ENCODE measurements at places on chromosomes 6 and 20.

DNA sequence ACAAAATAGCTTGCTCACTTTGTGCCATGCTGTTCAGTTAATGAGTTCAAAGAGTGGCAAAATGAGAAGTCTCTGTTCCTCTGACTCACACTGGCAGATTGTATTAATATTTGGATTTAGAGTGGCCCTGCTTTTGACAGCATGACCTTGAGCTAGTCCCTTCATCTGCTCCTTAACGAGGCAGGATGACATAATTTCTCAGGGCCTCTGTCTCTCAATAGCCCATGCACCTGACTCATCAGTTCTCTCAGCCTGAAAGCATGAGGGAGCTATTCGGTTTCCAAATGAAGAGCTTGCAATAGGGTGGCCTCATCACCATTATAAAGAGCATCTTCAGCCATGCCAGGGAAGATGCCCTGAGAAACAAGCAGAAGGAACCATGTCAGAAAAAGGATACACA, 38.2 kb downstream of the CAP2 start:
- DNase-seq: peak; percentile 85

GRCh38 chr20:59518881-59519706, 85.2 kb upstream of the PHACTR3 start:
- DNase-seq: peak; percentile 64

- DNase-seq: no peak
Measured at GRCh38 chr20:23083553-23084220, 2.4 kb downstream of the CD93 start.

DNA sequence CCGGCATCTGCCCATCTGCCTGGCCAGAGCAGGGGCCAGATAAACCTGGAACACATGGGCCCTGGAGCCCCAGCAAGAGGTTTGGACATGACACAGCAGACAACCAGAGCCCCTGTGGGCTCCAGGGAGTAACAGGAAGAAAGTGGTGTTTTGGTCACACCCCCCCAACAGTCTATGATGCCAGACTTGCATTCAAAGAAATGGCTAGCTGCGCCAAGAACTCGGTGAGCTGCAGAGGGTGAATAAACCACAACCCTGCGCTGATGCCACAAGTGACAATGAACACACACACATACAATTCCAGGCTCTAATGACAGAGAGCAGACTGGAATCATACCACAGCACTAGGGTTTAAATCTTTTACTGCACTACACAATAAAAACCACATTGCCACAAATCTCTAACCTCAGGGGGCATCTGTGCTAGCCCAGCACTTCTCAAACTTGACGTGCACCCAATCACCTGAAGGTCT, 34.0 kb downstream of the TRERF1 start:
- peak; percentile 8 for DNase-seq

GRCh38 chr6:148612043-148612442, 134.8 kb upstream of the UST start:
- peak; percentile 12 for DNase-seq

DNA sequence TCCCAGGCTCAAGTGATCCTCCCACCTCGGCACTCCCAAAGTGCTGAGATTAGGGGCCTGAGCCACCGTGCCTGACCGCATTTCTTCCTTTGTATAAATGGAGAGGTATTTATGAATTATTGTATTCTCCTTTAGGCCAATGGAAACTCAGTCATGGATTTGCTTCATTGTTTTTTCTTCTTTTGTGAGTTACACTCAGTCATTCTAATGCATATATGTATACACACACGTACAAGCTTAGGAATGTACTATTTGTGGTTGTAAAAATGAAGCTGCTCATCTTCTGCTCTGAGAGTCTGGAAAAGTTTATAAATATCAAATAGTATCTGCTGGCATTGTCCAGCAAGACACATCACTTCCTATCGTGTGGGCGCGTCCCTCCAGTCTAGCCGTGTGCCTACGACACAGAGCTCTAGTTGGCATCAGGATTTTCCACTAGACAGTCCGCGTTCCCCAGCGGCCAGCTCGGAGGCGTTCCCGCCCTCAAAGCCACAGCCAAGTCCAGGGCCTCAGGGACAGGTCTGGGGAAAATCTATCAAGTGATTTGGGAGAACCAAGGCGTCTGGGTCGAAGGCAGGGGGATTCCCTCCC, 215.2 kb downstream of the NFATC2 start:
- DNase-seq: peak; percentile 95

- no peak for DNase-seq
Measured at GRCh38 chr6:26254724-26255123, 110.3 kb upstream of the BTN3A2 start.

DNA sequence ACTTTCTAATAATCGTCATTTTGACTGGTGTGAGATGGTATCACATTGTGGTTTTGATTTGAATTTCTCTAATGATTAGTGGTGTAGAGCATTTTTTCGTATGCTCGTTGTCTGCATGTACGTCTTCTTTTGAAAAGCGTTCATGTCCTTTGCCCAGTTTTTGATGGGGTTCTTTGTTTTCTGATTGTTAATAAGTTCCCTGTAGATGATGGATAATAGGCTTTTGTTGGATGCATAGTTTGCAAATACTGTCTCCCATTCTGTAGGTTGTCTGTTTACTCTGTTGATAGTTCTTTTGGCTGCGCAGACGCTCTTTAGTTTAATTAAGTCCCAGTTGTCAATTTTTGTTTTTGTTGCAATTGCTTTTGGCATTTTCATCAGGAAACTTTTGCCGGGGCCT, 32.3 kb upstream of the XRN2 start:
- DNase-seq: no peak

DNA sequence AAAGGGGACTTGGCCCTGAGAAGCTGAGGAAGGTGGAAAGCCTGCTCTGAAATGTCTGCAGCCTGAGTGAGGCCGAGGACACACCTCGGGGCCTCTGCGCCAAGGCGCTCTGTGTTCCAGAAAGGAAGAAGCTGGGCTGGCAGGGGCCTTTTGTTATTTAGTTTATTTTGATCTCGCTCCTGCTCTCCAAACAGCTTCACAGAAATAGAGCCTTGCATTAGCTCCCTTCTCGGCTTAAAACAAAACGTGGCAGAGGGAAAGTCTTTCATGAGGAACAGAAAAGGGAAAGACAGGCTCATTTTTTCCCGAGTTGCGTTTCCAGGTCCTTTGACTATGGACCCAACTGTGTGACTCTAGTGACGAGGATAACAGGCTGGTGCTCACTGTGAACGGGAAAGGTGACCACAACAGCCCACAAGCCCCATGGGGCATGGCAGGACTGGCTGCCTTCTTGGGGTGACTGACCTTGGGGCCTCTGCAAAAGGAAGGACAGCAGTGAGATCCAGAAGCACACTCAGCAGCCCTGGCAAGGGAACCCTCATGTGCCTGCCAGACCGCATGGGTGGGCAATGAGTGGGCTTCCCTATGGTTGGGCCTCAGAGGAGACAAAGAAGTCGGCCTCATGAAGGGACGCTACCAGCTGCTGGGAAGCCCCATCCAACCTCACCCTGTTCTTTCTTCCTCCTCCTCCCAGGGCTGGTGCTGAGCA, 18.7 kb downstream of the LEMD2 start:
- peak; percentile 37 for DNase-seq

- no peak for DNase-seq
Measured at GRCh38 chr20:20677186-20677585, 35.3 kb downstream of the RALGAPA2 start.

GRCh38 chr20:59668926-59669850, 64.8 kb downstream of the PHACTR3 start:
- DNase-seq: no peak

GRCh38 chr6:167697316-167697715, 129.4 kb upstream of the AFDN start:
- DNase-seq: peak; percentile 17

- no peak for DNase-seq
Measured at GRCh38 chr6:96466147-96466863, 55.3 kb upstream of the UFL1 start.

DNA sequence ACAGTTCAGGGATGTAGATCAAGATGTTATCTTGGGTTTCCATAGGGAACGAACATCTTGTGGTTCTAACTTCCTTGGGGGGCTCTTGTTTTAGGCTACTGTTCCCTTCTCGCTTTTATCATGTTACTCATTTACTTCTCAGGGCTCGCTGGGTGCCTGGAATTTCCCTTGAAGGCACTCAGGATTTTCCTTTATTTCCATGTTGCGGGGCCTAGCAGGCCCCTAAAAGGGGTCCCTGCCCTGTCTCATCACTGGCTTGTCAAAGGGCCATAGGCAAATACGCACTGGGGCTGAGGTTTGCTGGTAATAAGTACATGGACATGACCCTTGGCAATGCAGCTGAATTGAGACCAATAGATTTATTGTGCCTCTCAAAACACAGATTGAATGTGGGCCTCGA, 262.3 kb downstream of the CDH4 start:
- DNase-seq: no peak

DNA sequence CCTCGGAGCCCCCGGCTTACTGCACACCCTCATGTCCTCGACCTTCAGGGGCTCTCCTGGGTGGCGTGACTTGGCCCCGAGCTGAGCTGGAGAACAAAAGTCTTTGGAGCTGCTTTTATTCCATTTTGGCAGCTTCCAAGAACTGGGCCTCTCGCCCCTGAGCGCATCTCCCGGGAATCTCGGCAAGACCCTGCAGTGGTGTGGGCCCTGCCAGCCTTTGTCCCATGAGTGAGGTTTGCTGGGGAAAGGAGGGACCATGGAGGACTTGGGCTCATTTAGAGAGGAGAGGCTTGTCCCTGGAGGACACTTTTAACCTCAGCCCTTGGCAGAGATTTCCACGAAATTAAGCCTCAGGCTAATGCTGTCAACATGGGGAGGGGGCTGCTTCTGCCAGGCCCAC, 62.3 kb upstream of the SLCO4A1 start:
- DNase-seq: no peak

DNA sequence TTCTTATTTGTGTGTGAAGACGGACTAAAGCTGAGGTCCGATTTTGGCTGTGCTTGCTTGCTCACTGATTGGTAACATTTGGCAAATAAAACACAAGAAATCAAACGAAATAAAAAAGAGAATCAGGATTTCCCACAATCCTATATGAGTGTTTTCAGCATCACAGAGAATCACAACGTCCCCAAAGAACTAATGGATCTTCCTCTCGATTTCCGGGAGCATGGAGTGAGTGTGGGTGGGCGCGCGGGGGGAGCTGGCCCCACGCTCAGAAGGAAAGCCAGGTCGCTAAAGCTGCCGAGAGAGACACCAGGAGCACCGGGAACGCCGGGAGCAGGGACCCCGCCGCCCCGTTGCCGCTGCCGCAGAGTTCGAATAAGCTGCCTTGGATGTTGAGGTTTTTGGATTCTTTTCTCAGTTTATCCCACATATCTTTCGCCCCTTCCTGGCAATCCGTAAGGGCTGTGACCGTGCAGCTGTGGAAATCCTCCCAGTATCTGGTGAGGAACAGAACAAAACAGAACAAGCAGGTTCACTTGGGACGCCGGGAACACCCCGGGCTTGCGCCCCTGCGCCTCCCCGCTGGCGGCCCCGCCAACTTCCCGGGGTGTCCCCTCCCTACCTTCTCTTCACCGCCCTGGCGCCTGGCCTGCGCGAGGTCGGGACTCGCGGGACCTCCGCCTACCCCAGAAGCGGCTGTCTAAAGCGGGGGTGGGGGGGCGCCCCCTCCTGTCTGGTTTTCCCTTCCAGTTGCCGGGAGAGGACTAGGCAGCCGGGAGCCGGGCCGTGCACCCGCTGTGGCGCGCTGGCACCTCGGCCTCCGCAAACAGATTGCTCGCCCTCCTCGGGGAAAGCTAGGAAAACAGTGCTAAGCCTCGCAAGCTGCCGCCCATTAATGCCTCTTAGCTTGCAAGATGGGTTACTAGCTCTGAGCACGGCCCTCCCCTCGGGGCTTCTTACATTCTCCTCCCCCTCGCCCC, 7.7 kb downstream of the NRN1 start:
- DNase-seq: peak; percentile 80

- DNase-seq: no peak
Measured at GRCh38 chr6:10582774-10583508, 61.8 kb downstream of the GCNT2 start.

DNA sequence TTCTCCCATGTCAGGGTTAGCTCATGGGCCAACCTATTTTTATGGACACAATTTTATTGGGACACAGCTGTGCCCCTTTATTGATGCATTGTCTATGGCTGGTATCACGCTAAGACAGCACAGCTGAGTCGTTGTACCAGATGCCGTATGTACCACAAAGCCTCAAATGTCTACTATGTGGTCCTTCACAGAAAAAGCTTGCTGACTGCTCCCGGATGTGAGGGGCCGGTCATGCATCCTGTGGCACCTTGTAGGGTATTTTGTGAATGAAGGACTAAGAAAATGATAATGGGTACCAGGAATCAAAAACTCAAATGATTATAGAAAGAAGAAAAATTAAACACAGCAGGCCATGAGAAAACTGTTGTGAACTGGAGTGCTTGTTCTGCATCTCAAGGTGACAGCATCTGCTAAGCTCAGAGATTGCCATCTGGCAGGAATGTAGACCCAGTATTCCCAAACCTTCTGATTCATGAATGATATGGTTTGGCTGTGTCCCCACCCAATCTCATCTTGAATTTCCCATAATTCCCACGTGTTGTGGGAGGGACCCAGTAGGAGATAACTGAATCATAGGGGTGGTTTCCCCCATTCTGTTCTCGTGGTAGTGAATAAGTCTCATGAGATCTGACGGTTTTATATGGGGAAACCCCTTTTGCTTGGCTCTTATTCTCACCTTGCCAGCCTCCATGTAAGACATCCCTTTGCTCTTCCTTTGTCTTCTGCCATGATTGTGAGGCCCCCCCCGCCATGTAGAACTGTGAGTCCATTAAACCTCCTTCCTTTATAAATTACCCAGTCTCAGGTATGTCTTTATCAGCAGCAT, 248.5 kb downstream of the TSHZ2 start:
- DNase-seq: peak; percentile 12

GRCh38 chr6:131136021-131136786, 937 bp downstream of the AKAP7 start:
- DNase-seq: peak; percentile 83

DNA sequence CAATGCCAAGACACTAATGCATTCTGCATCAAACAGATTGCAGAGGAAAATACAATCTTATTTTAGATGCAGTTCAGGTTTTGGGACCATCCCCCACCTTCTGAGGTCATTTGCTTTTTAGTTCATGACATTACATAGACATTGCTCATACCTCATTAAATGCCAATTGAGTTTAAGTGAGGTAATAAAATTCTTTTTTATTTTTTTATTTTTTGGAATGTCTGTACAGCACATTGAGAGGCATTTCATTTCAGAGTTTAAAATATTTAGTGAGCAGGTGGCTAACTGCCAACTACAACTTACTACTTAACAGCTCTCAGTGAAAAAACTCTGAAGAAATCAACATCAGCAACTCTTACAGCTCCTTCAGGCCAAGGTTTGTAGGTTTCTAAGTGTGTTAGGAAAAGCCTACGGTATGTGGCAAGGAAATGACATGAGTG, 482.2 kb upstream of the RNF217 start:
- DNase-seq: no peak
